Activated T-helper 1 cell treated with anti-CD3 and anti-CD28 coated beads, Interleukin-2, amount 50 U/mL, for 16 hours (primary cell): ENCODE measurements at places on chromosomes 1 and 21.

DNA sequence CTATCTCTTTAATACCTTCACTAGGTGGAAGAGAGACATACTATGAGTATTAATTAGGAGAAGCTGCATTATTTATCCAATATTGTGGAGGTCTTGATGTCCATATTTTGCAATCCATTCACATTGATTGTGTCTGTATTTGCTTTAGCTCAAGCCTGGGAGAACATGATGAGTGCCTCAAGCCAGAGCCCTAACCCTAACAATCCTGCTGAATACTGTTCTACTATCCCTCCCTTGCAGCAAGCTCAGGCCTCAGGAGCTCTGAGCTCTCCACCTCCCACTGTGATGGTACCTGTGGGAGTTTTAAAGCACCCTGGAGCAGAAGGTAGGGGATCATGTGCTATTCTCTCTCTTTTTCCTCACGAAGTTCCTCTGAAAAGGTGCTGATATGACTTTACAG is 99.5 kb downstream of the CC2D1B start:
- no peak for DNase-seq

DNA sequence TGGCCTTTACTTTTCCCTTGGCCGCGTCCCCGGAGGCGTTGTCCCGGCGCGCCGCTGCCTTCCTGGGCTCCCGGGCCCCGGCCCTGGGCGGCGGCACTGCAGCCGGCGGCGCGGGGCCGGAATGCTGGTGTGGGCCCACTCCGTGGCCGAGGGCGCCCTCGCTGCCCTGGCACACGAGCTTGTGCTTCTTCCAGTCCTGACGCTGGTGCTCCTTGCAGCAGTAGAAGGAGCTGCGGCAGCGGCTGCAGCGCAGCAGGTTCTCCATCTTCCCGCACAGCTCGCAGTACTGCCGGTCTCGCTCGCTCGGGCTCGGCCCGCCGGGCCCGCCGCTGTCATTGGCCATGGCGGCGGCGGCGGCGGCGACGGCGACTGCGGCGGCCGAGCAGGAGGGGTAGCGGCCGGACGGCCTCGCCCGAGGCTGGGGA is 529 bp downstream of the EGLN1 start:
- peak; percentile 5 for DNase-seq

GRCh38 chr1:74467786-74468377 is 44.5 kb downstream of the LRRC53 start:
- DNase-seq: no peak

- DNase-seq: no peak
Observed at GRCh38 chr21:31514598-31514997, 144.9 kb upstream of the SOD1 start.

- no peak for DNase-seq
Observed at GRCh38 chr1:18293291-18293690, 185.7 kb downstream of the IGSF21 start.

- DNase-seq: no peak
Observed at GRCh38 chr1:234977875-234978396, 150.7 kb downstream of the TOMM20 start.

- no peak for DNase-seq
Observed at GRCh38 chr1:53060579-53060978, 1.4 kb upstream of the PODN start.

DNA sequence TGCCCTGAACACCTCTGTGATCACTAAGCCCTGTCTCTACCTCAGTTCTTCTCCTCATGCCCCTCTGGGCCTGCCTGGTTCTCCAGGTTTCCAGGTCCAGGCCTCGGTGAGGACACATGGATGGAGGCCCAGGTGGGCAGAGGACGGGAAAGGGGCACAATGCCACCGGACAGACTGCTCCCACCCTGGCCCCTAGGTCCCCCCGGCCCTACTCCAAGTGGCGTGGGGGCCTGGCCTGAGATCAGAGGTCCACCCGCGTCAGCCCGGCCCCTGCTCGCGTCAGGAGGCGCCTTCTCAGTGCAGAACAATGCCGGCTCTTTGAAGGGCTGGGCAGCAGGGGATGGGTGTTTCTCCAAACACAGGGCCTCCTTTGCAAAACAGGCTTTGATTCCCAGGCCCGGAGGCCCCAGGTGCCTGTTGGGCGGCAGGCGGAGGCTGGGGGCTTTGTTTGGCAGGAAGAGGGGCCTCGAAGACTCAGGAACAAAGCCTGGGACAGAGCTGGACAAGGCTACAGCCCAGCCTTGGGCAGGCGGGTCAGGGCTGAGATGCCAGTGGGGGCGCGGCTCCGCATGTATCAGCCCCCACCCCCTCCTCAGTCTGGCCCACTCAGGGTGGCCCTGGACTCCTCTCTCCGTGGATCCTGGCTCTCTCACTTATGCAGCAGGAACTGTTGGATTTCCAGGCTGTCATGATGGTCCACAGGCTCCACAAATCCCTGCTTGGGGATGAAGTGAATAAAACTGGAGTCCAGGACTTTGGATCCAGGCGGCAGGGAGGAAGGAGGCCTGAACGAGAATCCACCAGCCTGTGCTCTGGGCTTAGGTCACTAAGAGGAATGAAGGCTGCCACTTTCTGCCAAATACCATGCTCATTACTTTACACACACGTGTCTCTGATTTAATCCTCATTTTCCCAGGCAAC is 77.4 kb upstream of the SLC2A1 start:
- DNase-seq: no peak

- no peak for DNase-seq
Observed at GRCh38 chr1:175887981-175888428, 144.6 kb upstream of the TNR start.

DNA sequence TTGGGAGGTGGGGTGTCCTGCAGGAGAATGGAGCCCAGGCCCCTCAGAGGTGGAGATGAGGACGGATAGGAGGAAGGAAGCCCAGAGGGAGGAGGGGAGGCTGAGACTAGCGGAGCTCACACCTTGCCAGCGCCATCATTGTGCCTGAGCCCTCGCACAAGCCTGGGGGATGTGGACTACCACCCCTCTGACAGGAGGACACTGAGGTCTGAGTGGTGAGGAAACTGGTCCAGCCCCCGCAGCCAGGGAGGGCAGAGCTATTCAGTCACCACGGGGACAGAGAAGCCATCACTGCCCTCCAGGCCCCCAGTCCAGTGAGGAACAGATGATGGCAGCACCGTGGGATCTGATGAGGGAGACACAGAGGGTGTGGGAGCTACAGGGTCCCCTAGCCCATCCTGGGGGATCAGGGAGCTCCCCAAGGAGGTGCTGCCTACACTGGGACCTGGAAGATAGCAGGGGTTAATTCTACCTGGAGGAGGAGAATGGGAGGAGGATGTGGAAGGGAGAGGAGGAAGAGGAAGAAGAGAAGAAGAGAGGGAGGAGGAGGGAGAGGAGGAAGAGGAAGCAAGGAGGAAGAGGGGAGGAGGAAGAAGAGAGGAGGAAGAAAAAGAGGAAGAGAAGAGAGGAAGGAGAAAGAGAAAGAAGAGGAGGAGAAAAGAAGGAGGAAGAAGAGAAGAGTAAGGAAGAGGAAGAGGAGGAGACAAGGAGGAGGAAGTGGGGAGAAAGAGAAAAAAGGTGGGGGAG is 31.0 kb downstream of the MATN1 start:
- DNase-seq: no peak

DNA sequence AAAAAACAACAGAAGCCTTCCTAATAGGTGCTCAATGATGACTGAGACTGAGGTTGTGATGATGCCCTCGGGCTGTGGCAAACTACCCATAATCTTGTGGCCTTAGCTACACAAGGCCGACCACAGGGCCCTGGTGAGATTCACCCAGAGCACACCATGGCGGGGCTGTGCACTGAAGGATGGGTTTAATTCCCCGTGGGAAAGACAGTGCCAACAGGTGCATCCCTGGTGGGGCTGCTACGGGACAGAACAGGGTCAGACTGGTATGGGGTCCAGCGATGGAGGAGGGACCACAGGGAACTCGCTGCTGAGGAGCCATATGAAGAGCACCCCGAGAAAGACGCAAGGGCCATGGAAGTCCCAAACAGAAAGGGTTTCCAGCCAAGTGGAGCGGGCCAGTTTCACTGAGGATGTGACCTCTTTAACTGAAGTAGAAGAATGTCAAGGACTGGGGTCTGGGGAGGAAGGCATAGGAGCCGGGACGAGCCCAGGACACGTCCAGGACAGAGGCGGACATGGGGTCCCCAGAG is 21.3 kb downstream of the PRDM15 start:
- DNase-seq: no peak

- no peak for DNase-seq
Observed at GRCh38 chr1:84000196-84000885, 1.4 kb upstream of the TTLL7 start.

- DNase-seq: no peak
Observed at GRCh38 chr1:67610450-67610849, 74.6 kb upstream of the GADD45A start.

- no peak for DNase-seq
Observed at GRCh38 chr1:75672528-75673393, 51.7 kb upstream of the ACADM start.

DNA sequence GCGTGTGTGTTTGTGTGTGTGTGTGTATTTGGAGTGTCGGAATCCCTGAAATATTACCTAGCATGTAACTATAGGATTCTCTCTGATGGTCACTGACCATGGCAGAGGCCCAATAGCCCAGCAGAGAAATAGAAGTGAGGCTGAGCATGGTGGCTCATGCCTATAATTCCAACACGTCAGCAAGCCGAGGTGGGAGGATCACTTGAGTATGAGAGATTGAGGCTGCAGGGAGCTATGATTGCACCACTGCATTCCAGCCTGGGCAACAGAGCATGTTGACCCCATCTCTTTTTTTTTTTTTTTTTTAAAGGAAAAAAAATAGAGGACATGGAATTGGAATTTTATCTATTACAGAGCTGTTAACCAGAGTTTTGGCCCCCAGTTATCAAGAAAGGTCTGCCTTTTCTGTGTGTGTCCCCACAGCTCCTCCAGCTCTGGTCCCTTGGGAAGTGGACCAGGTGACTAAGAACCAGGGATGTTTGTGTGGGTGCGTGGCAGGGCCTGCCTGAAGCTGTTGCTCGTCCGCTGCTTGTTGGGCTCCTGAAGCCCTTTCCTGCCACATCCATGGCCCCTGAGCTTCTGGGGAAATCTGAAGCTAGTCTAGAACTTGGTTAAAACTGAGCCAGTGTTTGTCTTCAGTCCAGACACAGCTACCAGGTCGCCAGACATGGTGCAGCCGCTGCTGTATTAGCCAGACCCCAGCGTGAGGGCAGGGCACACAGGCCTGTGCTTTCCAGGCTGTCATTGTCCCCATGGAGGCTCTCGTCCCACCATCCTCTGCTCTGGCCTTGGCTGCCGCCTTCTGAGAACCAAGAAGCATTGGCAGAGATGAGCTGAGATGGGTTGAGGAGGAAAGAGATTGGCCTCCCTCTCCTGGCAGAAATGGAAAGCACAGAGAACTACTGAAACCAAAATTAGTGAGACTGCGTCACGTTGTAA is 25.5 kb downstream of the CAPN9 start:
- no peak for DNase-seq

GRCh38 chr1:54010415-54011117 is 7.4 kb downstream of the LDLRAD1 start:
- DNase-seq: no peak

- no peak for DNase-seq
Observed at GRCh38 chr1:211683396-211684297, 8.2 kb upstream of the NEK2 start.

- DNase-seq: no peak
Observed at GRCh38 chr1:240577095-240577494, 34.9 kb downstream of the GREM2 start.

DNA sequence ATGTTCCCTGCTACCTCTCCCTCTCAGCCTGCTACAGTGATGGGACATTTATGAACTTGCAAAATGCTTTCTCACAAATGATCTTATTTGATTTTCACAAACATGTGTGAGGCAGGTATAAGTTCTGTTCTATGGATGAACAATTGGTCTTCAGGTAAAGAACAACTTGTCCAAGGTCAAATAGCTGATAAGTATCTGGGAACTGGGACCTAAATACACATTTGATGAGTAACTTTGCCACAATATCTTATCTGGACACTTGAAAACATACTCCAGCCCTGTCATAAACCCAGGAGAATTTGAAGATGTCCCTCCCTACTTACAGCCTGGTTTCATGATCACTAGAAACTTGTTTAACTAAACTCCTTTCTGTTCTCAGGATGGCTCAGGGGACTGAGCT is 23.0 kb downstream of the LRRN2 start:
- no peak for DNase-seq

DNA sequence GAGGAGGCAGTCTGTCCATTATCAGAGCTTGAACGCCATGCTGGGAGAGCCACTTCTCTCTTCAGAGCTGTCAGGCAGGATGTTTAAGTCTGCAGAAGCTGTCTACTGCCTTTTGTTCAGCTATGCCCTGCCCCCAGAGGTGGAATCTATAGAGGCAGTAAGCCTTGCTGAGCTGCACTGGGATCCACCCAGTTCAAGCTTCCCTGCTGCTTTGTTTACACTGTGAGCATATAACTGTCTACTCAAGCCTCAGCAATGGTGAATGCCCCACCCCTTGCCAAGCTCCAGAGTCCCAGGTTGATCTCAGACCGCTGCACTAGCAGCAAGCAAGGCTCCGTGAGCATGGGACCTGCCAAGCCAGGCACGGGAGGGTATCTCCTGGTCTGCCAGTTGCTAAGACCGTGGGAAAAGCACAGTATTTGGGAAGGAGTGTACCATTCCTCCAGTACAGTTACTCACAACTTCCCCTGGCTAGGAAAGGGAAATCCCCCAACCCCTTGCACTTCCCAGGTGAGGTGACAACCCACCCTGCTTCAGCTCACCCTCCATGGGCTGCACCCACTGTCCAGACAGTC is 32.5 kb downstream of the RGS13 start:
- DNase-seq: no peak

DNA sequence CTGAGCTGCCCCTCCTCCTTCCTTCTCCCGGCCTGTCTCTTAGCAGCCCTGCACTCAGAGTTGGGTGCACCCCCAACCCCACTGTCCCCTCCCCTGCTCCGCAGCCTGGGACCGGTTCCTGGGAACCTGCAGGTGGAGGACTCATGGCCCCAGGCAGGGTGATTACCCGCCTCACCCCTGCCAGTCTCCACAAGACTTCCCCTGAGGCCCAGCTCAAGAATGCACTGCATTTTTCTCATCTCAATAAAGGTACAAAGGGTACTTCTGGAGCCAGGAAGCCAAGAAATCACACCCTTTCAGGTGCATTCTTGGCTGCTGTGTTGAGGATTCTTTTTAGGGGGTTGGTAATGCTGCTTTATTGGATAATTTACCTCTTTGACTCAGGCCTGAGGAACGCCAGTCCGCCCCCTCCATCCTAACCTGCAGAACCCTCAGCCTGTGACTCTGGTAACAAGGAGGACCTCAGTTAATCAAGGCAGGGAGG is 126.3 kb upstream of the TMPRSS2 start:
- no peak for DNase-seq

GRCh38 chr1:16012590-16013219 is 5.1 kb downstream of the HSPB7 start:
- no peak for DNase-seq
